ENCODE measurements at places on chromosomes 13 and 19.

DNA sequence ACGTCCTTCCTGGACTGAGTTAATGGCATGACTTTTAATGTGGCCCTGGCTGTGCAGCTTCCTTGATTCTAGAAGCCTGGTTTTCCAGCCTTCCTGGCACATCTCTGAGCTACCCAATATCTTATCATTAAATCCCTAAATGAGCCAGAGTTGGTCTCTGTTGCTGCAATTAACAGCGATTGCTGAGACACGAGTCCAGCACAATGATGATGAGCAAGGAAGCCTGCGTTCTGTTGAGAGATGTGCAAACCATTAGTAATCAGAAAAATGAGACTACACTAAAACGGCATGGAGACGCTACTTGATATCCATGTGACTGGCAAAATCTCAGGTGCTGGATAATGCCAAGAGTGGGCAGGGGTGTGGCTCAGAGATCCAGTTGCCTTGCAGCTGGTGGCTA is 26.2 kb downstream of the GPR42 start:
- DNase-seq, result no peak

DNA sequence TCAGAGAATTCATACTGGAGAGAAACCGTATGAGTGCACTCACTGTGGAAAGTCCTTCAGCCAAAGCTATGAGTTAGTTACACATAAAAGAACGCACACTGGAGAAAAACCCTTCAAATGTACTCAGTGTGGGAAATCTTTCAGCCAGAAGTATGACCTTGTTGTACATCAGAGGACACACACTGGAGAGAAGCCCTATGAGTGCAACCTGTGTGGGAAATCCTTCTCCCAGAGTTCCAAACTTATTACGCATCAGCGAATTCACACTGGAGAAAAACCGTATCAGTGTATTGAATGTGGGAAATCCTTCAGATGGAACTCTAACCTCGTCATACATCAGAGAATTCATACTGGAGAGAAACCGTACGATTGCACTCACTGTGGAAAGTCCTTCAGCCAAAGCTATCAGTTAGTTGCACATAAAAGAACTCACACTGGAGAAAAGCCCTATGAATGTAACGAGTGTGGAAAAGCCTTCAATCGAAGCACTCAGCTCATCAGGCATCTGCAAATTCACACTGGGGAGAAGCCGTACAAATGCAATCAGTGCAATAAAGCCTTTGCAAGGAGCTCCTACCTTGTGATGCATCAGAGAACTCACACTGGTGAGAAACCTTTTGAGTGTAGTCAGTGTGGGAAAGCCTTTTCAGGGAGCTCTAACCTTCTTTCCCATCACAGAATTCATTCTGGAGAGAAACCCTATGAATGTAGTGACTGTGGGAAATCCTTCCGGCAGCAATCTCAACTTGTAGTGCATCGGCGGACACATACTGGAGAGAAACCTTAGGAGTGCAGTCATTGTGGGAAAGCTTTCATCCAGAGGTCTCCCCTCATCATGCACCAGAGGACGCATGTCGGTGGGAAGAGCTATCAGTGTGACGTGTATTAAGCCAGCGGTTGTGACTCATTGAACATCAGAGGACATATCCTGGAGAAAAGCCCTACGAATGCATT is 16.5 kb upstream of the ZNF8 start:
- DNase-seq, result no peak

- DNase-seq, result no peak
These were observed 244.8 kb downstream of the COG6 start for GRCh38 chr13:39900106-39900750.

DNA sequence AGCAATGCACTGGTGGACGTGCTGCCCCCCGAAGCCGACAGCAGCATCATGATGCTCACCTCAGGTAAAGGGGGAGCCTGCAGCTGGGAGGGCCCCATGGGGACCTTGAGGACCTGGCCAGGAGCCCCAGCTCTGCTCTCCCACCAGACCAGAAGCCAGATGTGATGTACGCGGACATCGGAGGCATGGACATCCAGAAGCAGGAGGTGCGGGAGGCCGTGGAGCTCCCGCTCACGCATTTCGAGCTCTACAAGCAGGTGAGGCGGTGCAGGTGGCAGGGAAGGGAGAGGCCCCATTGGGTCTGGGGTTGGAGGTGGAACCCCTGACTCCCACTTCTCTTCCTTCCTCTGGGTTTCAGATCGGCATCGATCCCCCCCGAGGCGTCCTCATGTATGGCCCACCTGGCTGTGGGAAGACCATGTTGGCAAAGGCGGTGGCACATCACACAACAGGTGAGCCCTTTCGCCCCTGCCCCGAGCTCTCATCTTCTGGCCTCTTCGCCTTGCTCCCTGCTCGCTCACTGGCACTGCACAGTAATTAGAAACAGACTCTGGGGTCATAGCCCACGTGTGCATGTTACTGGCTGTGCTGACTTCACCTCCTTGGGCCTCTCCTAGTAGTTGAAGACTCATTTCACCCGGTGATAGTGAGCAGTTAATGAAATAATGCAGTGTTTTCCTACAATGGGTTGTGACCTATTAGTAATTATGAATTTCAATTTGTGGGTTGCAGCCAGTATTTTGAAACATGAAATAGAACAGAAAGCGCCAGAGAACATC is 3.6 kb downstream of the PSMC4 start:
- no peak for DNase-seq

DNA sequence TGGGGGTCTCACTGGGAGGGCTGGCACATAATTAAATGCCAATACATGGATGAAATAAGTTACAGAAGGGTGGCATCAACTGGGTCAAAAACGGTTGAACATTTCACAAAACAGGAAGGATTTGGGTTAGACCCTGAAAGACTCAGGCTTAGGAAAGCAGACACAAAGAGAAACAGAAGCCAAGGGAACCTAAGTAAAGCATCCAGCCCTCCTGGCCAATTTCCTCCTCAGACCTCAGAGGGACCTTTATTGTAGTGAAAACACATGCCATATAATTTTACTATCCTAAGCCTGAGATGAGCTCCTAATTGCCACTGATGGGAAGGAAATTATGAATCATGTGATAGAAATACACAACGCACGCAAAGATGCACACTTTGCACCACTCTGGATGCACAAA is 12.1 kb upstream of the CEACAM3 start:
- DNase-seq, result no peak

DNA sequence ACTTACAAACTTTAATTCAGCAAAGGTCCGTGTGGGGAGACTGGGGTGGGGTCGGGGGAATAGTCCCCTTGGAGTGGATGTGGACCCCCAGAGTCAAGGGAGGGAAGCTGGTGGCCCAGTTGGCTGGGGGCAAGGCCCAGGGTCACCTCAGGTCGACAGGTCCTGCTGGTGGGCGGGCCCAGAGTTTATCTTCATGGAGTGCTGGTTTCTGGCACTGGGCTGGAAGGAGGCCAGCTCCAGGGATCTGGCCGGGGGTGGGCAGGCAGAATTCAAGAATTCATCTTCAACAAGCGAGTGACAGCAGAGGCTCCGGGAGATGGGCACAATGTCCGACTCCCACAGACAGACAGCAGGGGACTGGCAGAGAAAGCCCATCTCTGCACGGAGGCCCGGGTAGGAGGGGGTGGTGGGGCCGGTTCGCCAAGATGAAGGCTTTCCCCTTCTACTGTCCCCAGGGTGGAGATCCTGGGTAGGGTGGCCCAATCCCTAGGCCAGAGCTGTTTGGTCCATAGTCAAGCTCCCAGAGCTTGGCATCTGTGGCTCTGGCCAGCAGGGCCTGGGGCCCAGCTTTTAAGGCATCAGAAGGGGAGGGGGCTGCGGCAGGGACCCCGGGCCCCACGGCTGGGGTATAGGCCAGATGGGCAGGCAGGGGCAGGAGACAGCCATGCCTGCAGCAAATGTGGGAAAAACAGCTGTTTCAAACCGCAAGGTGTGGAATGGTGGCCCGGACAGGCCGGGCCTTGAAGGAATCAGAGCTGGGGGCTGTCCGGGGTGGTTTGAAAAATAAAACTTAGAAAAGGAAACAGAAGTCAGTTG is 622 bp upstream of the FDX2 start:
- DNase-seq, result no peak

GRCh38 chr13:84279166-84279565 is 396.9 kb upstream of the SLITRK1 start:
- DNase-seq, result no peak

DNA sequence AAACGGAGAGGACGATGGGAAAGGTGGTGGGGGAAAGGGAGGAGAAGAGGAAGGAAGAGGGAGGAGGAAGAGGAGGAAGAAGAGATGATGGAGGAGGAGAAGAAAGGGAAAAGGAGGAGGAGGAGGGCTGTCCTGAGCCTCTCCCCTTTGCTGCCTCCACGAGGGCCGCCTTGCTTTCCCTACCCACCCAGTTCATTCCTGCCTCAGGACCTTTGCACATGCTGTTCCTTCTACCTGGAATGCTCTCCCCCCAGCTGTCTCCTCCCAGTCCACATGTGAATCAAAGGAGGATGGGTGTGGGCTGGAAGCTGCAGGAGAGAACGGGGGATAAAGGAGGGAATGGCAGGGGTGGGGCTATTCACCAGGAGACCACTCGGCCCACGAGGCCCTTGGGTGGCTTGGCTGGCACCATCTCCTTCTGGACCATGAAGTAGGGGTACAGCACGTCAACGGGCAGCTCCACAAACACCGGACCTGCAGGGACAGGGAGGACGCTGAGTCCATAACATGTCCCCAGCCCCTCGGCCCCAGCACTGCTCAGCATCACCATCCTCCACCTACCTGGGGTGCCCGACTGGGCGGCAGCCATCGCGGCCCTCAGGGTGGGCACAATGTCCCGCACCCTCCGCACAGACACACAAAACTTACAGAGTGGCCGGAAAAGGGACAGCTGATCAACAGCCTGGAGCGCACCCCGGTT is 15.3 kb downstream of the SYDE1 start:
- DNase-seq, result no peak

DNA sequence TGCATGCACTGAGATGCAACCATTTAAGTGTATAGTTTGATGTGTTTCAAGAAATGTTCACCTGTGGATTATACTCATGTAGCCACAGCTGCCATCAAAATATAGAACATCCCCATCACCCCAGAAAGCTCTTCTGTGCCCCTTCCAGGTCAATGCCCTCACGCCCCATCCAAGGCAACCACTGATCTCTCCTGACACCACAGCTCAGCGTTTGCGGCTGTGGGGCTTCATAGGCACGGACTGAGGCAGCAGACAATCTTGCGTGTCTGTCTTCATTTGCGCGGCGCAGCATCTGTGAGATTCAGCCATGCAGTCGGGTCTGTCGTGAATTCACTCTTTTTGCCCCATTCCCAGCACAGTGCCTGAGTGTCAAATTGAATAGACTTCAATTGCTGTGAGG is 153.8 kb upstream of the UQCRFS1 start:
- no peak for DNase-seq

GRCh38 chr13:28991764-28992163 is 171.6 kb downstream of the MTUS2 start:
- DNase-seq, result no peak

DNA sequence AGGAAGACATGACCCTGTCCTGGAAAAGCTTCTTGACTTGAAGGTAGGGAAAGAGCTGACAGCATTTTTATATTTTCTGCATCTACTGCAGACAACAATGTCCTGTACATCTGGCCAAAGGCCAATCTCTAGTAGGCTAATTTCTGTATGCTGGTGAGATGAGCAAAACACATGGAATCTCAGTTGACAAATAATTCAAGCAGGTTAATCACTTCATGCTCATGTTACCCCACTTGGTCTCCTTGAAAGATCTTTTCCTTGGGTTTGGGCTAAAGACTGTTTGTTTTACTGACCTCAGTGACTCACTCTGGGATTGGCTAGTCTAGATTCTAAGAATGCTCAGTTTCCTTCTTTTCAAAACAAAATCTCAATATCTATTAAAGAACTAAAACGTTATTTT is 298.8 kb downstream of the LMO7 start:
- no peak for DNase-seq

GRCh38 chr13:102286326-102286725 is 115.5 kb downstream of the FGF14 start:
- no peak for DNase-seq

DNA sequence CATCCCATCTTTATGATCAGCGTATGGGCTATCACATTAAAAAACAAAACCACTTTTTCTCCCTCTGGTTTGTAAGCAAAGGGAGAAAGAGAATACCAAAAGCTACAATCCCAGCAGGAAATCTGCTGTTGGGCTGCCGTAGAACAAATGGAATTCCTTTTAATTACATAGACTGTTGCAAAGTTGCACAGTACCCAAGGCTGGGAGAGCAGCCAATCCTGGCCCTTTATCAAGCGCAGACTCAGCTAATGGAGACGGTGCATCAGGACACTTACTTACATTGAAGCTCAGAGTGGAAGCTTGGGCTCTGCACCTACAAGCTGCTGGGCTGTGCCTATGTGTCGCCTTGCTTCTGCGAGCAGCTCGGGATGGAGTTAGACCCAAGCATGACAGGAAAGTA is 15.2 kb downstream of the CCNA1 start:
- DNase-seq, result no peak

- DNase-seq, result no peak
These were observed 126.3 kb downstream of the STK24 start for GRCh38 chr13:98450539-98451111.

GRCh38 chr13:33697926-33698325 is 120.0 kb upstream of the RFC3 start:
- DNase-seq, result no peak

GRCh38 chr19:2517881-2518601 is 42.1 kb downstream of the GADD45B start:
- DNase-seq, result no peak

DNA sequence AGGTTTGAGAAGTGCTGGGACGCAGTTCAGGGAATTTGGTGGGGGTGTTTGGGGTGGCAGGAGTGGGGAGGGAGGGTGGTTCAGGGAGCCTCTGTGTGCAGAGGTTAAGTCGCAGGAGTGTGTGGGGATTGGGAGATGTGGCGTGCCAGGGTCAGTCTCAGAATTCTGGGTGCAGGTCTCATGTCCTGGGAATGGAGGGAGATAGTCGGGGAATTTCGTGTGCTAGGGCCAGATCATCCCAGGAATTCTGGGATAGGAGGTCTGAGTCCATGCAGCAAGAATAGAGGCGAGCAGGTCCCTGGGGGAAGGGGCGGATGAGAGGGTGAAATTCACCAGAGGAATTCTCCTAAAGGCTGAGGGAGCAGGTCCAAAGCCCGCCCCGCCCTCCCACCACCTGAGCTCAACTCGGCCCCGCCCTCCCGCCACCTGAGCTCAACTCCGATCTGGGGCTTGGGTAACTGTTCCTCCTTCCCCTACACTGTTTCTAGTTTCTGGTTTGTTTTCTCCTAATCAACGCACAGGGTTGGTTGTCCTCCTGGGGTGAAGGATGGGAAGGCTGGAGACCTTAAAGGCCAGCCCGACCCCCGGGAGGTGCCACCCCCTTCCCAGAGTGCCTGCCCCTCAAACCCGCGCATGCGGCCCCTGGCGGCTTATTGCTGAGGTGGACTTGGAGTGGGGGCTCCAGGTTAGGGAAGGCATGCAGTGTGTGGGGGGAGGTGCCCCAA is 15.2 kb downstream of the KCNC3 start:
- DNase-seq, result no peak

GRCh38 chr13:73142071-73142470 is 83.3 kb downstream of the KLF5 start:
- DNase-seq, result no peak

DNA sequence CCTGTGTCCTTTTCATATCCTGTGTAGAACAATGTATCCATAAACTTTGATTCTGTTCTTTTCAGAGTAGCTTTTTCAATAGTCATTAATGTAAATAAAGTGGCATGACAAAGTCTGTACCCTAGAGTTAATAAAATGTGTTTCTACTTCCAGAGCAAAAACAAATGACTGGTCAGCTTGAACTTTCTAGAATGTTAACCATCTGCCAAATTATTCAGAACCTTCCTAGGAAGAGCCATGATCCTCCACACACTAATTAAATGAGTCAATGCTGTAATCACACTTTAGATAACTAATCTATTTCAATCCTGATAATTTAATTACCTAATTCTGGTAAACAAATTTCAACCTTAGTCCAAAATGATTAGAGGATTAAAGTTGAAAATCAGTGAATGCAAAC is 73.2 kb downstream of the DIAPH3 start:
- no peak for DNase-seq

GRCh38 chr13:114067886-114068651 is 64.4 kb downstream of the RASA3 start:
- DNase-seq, result no peak

All from NCI-H524 treated with DMSO at 0.1 percent for 48 hours (cell line).